Islet precursor cell (in vitro differentiated cells): ENCODE measurements at places on chromosomes 7 and 10.

DNA sequence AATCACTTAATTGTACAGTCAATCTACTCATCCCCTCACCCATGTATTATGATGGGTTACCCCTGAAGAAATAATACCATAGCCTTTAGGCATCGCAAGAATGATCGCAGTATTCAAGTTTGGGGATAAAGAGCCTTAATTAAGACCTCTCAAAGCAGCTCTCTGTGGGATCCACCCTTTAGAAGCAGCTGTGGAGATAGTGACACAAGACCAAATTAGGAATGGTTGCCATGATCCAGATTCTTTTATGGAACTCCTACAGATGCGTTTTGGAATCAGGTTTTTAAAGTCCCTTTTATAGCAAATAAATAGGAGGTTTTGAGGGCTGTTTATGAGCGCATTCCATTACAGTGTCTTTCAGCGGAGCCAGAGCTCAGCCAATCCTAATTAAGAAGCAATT lies 12.2 kb downstream of the TES start:
- no peak for DNase-seq

DNA sequence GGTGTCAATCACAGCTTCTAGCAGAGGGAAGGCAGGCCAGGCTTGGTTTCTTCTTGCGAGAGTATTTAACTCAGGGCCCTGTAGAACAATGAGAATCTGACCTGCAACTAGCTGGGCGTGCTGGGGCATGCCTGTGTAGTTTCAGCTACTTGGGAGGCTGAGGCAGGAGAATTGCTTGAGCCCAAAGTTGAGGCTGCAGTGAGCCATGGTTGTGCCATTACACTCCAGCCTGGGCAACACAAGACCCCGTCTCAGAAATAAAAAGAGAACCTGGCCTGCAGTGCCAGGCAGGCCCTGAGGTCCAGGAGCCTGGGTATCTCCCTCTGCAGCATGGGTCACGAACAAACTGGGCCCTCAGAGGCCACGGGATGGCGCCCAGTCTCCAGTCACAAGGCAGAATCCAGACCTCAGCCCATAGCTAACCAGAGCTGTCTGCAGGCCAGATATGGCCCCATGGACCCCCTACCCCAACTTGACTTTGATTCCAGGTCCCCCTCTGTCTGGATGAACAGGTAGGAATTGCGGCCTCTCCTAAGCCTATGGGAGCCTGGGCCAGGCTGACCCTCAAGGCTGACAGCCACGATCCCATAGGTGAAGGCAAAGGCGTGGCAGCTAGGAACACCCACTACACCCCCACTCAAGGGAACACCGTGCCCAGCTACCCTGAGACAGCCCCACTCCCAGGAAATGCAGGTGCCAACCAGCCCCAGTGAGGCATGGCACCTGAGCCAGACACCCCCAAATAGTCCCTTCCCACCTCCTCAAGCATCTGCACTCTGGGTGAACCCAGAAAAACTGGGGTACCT lies 102.7 kb upstream of the TNRC18 start:
- DNase-seq: peak; percentile 84

DNA sequence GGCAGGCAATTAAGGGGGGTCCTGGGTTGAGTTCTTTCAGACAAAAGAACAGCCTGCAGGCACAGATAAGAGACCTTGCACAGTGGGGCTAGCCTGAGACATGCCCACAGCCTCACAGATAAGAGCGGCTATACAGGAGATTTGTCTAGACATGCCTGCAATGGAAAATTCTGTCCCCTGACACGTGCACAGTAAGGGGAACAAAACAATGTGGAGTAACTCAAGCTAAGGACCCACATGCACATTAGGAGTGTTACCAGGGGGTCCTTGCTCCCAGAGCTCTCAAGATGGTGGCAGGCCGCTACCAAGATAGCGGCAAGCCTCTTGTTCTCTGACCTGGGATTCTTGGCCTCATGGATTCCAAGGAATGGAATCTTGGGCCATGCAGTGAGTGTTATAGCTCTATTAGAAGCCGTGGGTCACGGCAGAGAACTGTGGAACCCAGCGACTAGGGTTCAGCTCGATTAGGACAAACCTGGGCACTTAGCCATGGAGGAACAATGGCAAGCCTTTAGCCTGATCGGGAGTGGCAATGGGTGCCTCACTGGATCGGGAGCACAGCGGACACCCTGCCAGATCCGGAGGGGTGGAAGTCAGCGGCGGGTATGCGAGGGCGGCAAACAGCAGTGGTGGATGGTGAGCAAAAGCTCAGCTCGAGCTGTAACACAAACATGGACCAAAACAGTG lies 196.9 kb downstream of the CCSER2 start:
- peak; percentile 89 for DNase-seq

- no peak for DNase-seq
Measured at GRCh38 chr7:135192914-135193536, 18.3 kb downstream of the WDR91 start.

DNA sequence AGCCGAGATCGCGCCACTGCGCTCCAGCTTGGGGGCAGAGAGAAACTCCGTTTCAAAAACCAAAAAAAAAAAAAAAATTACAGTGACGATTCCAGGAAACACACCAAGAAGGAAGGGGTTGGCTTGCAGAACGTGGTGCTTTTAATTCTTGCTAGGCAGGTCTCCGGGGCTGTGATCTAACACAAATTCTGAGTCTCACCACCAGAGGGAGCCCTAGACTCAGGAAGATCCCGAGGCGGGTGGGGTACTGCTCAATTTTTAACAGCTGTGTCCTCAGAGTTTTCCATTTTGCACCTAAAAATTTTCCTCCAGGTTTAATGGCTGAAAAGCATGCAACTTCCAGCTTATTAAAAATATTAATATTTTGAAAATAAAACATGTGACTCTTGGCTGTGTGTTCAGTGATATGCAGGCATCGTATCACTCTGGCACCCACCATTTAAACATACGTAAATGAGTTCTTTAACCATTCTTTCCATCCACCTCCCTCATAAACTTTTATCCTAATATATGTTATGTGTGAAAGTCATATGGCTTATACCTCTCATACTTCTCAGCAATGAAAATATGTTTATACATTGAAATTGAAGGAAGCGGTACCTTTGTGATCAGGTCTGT lies 26.5 kb upstream of the NUB1 start:
- DNase-seq: peak; percentile 75

DNA sequence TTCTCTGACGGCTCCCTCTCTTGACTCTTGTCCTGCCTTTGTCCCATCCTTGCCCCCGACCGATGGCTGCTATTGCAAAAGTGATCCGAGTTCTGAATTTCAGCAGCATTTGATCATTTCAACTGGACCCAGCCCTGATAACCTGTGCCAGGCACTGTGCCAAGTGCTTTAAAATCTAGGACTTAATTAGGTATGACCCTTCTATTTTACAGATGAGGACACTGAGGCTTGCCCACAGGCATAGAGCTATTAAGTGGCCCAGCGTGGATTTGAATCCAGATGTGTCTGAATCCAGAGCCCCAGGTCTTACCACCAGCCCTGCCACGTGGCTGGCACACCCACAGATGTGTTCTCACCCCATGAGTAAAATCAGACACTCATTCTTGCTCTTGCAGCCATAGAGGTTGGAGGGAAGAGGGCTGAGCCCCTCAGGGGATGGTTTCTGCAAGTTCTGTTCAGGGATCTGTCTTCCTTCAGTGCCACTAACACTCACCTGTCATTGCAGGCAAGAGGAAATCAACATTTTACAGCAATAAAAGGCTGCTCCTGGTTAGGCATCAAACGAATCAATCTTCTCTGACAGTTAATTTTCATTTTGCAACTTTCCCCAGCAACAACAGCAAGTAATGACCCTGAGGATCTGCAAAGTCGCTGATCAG lies 101.2 kb downstream of the GRID1 start:
- DNase-seq: peak; percentile 54

DNA sequence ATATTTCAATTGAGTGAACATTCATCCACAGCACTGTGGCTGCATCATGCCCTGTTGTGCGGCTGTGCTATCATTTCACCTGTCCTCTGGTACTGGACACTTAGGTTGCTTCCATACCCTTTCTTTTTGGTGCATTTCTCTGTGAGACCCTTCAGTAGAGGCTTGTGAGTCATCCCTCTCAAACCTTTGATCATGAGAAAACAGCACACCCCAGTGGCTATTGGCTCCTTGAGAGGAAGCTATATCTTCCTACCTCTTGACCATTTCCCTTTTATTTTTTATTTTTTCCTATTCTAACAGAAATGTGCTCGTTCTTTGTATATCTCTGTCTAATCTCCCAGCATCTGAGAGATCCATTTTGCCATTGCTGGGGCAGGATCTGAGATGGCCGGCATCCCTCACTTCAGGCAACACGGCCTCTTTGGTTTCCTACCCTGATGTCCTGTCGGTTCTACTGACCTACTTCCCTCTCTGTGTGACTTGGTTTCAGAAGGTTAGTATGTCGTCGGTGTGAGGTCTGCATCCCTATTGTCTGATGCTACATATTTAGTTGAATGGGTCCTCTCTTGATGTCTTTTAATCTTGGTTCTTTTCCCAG lies 23.8 kb upstream of the PIK3AP1 start:
- DNase-seq: no peak

GRCh38 chr10:13633689-13634088 lies 46.9 kb downstream of the PRPF18 start:
- DNase-seq: no peak

- no peak for DNase-seq
Measured at GRCh38 chr10:19640566-19641263, 175.5 kb upstream of the PLXDC2 start.

- DNase-seq: no peak
Measured at GRCh38 chr7:1025743-1026581, 18.4 kb upstream of the GPR146 start.

GRCh38 chr10:117710181-117710798 lies 167.7 kb downstream of the EMX2 start:
- DNase-seq: no peak

DNA sequence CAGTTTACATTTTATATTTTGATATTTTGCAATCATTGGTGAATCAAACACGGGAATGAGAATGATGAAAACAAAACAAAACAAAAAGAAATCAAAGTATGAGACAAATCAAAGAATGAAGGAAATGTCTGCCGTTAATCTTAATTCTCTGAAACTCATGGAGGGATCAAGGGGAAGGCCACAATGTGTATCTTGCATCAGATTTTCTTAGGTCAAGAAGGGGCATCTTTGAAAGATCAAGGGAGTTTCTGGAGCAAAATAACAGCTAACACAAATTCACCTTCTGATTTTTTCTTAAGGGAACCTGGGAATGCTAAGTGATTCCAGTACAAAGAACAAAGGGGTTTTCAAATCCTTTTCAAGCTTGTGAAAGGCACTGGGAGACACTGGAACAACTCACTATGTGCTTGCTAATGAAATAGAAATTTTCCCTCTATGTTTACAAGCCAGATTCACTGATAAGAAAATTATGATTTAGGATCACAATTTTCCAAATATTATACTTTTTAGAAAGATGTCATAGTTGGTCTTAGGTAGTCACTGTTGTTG lies 322.3 kb upstream of the AOAH start:
- no peak for DNase-seq

DNA sequence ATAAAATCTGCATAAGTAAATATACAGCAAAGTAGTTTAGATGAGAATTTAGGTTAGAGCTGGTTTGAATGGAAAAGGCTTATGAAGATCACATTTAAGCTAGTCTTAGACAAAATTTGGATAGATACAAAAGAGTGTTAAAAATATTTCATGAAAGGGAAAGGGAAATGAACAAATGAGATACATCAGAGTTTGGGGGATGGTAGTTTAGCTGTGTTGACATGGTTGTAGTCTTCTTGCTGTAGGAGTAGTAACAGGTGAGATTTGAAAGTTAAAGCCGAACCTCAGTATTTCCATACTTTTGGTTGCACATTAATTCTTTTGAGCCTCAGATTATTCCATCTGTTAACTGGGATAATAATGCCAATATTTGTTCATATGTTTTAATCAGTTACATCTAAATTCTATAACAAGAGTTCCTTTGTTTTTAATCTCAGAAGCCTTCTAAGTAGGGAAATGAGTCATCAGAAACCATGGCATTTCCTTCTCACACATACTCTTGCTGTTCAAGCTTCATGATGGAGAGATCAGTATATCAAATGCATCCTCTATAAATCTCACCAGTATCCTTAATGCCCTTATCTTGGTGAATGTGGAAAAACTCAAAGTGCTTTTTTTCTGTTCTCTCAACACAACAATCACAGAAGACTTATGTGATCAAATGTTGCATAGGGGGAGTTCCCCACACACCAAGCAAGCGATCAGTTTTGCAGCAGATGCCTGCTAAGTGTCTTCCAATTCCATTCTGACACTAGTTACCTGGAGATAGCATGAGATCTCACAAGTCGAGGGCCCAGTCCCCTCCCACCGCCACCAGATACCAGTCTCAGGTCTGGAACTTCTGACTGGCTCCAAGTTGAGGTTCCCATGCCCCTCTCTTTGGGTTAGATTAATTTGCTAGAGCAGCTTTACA lies 84.7 kb downstream of the MAPK8 start:
- no peak for DNase-seq

DNA sequence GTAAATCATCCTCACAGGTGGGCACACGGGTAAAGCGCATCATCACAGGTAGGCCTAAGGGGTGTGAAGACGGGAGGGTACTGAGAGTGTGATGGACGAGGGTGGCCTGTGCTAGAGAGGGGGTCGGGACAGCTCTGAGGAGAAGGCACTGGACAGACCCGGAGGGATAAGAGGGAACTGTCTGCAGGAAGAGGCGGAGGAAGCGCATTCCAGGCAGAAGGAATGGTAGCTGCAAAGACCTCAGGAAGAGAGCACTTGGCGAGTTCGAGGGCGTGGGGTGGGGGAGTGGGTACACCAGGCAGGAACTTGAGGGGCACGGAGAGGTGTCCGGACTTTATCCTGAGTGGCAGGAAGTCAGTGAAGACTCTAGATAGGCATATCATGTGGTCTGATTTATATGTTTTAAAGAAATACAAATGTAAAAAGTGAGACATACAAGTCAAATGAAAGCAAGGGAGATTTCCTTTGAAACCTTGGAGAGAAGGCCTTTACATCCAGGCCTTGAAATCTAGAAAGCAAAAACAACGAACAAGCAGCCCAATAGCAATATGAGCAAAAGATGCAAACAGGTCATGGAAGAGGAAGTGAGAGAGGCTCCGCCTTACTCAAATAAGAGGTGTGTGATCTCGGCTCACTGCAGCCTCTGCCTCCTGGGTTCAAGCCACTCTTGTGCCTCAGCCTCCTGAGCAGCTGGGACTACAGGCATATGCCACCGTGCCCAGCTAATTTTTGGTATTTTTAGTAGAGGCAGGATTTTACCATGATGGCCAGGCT lies 3.6 kb downstream of the LHPP start:
- DNase-seq: no peak

- no peak for DNase-seq
Measured at GRCh38 chr10:44949915-44950314, 9.7 kb upstream of the RASSF4 start.

GRCh38 chr7:7965301-7965700 lies 3.3 kb upstream of the GLCCI1 start:
- DNase-seq: no peak

- no peak for DNase-seq
Measured at GRCh38 chr7:151699928-151700319, 177.0 kb downstream of the PRKAG2 start.
